ENCODE measurements at places on chromosomes 11 and 22.

- no peak overlapping the region for H3K4me3 ChIP-seq
- no peak overlapping the region for H3K27ac ChIP-seq
- peaks cover 4% of the 10 kb centered on the region for H3K4me1 ChIP-seq
- no peak for DNase-seq
Measured at GRCh38 chr22:43167001-43167589, 15.7 kb downstream of the TSPO start.

GRCh38 chr11:69353696-69354544 is 60.0 kb downstream of the MYEOV start:
- no peaks in the 10 kb centered on the region for H3K27me3 ChIP-seq
- no peak overlapping the region for H3K4me3 ChIP-seq
- H3K27ac ChIP-seq = no peak overlapping the region

- H3K27me3 ChIP-seq = no peaks in the 10 kb centered on the region
- H3K4me3 ChIP-seq = no peak overlapping the region
- DNase-seq = no peak
- no peak overlapping the region for H3K27ac ChIP-seq
- no peaks in the 10 kb centered on the region for H3K36me3 ChIP-seq
- H3K4me1 ChIP-seq = no peaks in the 10 kb centered on the region
Measured at GRCh38 chr11:79807506-79807905, 366.7 kb upstream of the TENM4 start.

DNA sequence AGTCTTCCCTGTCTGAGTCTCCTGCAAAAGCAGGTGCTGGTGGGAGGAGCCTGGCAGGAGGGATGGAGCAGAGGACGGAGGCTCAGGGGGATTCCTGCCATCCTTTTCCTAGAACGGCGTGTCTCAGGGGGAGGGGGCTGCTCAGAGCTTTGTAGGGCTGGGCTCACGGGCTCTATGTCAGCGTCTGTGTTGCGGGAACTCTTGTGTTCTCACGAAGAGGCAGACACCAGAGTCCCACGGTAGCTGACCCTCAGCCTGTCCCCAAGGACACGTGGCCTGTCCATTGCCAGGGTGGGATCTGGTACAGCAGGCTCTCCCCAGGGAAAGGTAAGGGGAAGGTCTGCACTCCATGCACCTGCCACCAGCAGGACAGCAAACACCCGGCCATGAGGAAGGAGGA is 1505.2 kb downstream of the TBC1D22A start:
- no peaks in the 10 kb centered on the region for H3K36me3 ChIP-seq
- no peak overlapping the region for H3K4me3 ChIP-seq
- no peaks in the 10 kb centered on the region for H3K4me1 ChIP-seq
- H3K27ac ChIP-seq = no peak overlapping the region

- no peaks in the 10 kb centered on the region for H3K4me1 ChIP-seq
- DNase-seq = no peak
- H3K27me3 ChIP-seq = no peaks in the 10 kb centered on the region
- no peak overlapping the region for H3K27ac ChIP-seq
- no peak overlapping the region for H3K4me3 ChIP-seq
Measured at GRCh38 chr11:91686700-91687099, 537.9 kb upstream of the FAT3 start.

GRCh38 chr11:76327756-76328388 is 53.1 kb downstream of the THAP12 start:
- H3K27me3 ChIP-seq = peaks cover under 1% of the 10 kb centered on the region
- no peak overlapping the region for H3K4me3 ChIP-seq

- H3K27ac ChIP-seq = no peak overlapping the region
- H3K4me3 ChIP-seq = no peak overlapping the region
- no peaks in the 10 kb centered on the region for H3K4me1 ChIP-seq
- no peaks in the 10 kb centered on the region for H3K27me3 ChIP-seq
- no peak for DNase-seq
- no peaks in the 10 kb centered on the region for H3K36me3 ChIP-seq
Measured at GRCh38 chr11:43708776-43709175, 28.2 kb downstream of the HSD17B12 start.

- H3K27ac ChIP-seq = no peak overlapping the region
- H3K4me1 ChIP-seq = no peaks in the 10 kb centered on the region
- no peak overlapping the region for H3K4me3 ChIP-seq
- H3K27me3 ChIP-seq = peaks cover 2% of the 10 kb centered on the region
- DNase-seq = no peak
- H3K36me3 ChIP-seq = no peaks in the 10 kb centered on the region
Measured at GRCh38 chr22:22711532-22711913, 67.1 kb downstream of the GGTLC2 start.

DNA sequence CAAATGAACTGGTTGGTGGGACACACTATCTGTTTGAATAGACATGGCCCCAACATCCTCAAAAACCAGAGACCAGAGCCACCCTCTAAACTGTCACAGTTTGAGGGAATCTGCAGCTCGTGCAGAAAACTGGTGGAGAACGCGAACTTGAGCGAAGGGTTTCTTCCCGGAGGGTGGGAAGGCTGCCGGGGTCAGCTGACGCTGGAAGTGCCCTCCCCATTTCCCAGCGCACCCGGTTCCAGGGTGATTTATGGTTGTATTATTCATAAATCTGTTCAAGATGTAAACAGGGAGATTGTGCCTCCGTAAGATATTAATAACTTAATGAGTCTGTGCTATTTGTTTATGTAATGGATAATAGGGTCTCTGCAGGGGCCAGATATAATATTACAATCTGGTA is 1396.7 kb downstream of the BRD1 start:
- H3K36me3 ChIP-seq = no peaks in the 10 kb centered on the region
- DNase-seq = no peak
- no peak overlapping the region for H3K27ac ChIP-seq
- peaks cover 13% of the 10 kb centered on the region for H3K4me1 ChIP-seq
- no peak overlapping the region for H3K4me3 ChIP-seq

DNA sequence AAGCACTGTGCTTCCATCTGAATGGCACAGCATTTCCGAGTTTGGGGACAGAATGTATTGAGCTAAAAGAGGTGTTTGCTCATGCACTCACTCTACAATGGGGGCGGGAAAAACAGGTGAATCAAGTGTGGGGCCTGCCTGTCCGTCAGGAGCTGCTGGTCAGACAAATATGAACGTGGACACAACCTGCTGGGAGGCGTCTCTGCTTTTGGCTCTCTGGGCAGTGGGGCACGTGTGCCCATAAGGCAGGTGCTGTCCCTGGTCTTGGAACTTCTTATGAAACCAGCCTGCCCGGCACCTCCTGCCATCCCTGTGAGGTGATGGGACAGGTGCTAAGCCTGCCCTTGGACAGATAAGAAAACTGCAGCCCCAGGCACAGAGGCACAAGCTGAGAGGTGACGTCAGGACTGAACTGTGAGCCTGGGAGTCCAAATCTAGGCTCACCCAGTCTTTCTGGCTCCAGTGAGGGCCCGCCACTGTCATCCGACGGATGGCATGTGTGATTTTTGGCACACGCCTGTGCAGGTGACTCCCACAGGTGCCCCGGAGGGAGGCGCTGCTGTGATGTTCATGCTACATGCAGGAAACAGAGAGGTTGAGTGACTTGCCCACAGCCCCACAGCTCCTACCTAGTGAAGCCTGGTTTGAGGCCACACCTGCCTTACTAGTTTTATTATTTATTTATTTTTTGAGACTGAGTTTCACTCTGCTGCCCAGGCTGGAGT is 51.6 kb downstream of the SMIM38 start:
- H3K4me1 ChIP-seq = peaks cover 2% of the 10 kb centered on the region
- no peak for DNase-seq
- H3K27ac ChIP-seq = no peak overlapping the region
- no peaks in the 10 kb centered on the region for H3K36me3 ChIP-seq
